Renal pelvis (tissue), 12 donors: ENCODE measurements at places on chromosomes 11 and 22.
A peak's percentile ranks its signal among the peaks of the same experiment; 100 is the strongest.

- DNase-seq: no peak
These were observed 33.1 kb downstream of the LRFN4 start for GRCh38 chr11:66889960-66890359.

DNA sequence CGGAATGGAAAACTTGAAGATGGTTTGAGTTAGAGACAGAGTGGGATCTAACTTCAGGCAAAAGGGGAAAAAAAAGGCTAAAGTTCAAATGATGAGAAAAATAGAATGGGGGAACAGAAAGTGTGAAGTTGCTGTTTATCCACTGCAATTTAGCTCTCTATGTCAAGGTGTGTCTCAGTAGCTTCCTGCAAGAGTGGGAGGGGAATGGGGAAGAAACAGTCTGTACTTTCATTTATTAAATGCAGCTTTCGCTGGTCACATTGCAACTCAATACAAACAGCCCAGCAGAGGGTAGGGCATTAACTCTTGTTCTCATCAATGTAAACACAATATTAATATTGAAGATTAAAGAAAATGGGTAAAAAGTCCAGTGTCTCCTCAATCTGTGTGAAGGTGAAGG, 214.7 kb upstream of the SYN3 start:
- DNase-seq: no peak

DNA sequence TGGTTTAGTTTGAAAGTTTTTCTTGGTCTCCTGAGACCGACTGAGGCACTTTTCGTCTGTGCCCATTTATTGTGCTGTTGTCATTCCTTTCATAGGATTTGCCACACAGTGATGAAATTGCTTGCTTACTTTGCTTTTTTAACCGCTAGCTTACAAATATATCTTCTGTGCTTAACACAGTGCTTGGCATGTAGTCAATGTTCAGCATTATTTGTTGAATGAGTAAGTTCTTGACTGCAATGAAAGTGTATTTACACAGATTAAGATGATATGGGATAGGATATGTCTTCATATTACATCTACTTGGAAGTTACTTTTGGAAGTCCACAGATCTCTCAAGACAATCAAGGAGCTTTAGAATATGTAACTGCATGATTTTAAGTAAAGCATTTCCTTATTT, 91.2 kb downstream of the GRIA4 start:
- DNase-seq: no peak

- peak; percentile 97 for DNase-seq
These were observed 62.6 kb upstream of the RASD2 start for GRCh38 chr22:35477911-35478582.

GRCh38 chr11:115282923-115283322, 221.3 kb downstream of the CADM1 start:
- no peak for DNase-seq
